Smooth muscle cell of trachea (primary cell): ENCODE measurements at places on chromosomes 13 and 19. TPM values are rescaled to one million over a fixed set of nuclear protein-coding genes. Genes with fewer than 3 reads are reported as not detected.

OR4F17 gene
- 0.15 TPM in 1 of 2 replicates, not detected in the other for total RNA-seq

CCDC122 gene
- total RNA-seq: 8.6 and 11.2 TPM in 2 replicates

EDNRB gene
- 48.1 and 48.5 TPM in 2 replicates for total RNA-seq

CCDC70 gene
- total RNA-seq: not detected in 2 replicates

PRTN3 gene
- not detected in 2 replicates for total RNA-seq

TMIGD2 gene
- total RNA-seq: not detected in 2 replicates

STRN4 gene
- 44.2 and 97.3 TPM in 2 replicates for total RNA-seq

SHC2 gene
- 1.0 and 10.3 TPM in 2 replicates for total RNA-seq

SPACA4 gene
- not detected in 2 replicates for total RNA-seq

KCNRG gene
- 2.6 and 5.6 TPM in 2 replicates for total RNA-seq

HTR2A gene
- 0.29 and 0.33 TPM in 2 replicates for total RNA-seq

ERCC5 gene
- total RNA-seq: 68.8 and 80.6 TPM in 2 replicates

NLRP9 gene
- not detected in 2 replicates for total RNA-seq

ZSWIM9 gene
- total RNA-seq: 4.9 and 6.0 TPM in 2 replicates

CGB8 gene
- total RNA-seq: not detected in 2 replicates

RHPN2 gene
- 2.2 and 3.0 TPM in 2 replicates for total RNA-seq

PGLYRP1 gene
- total RNA-seq: not detected in 2 replicates

KANK2 gene
- 455 and 617 TPM in 2 replicates for total RNA-seq

SOX1 gene
- not detected in 2 replicates for total RNA-seq

CYP2A13 gene
- total RNA-seq: not detected in 2 replicates

LGALS7 gene
- not detected in 2 replicates for total RNA-seq

CEACAM16 gene
- 0.17 TPM in 1 of 2 replicates, not detected in the other for total RNA-seq

TNFSF11 gene
- total RNA-seq: not detected in 2 replicates

ZNF677 gene
- 17.4 and 18.8 TPM in 2 replicates for total RNA-seq

ZNF730 gene
- total RNA-seq: 0.33 and 2.6 TPM in 2 replicates

OR10H1 gene
- total RNA-seq: under 0.01 TPM in 1 of 2 replicates, not detected in the other
